ENCODE measurements at places on chromosomes 5 and 9.

- DNase-seq, result no peak
Measured at GRCh38 chr9:35840881-35841644, 12.0 kb downstream of the TMEM8B start.

GRCh38 chr5:112693301-112693700 is 44.4 kb upstream of the APC start:
- no peak for DNase-seq

GRCh38 chr9:92617951-92618510 is 51.9 kb downstream of the IPPK start:
- no peak for DNase-seq

GRCh38 chr9:114953959-114954358 is 23.6 kb upstream of the TNFSF8 start:
- DNase-seq, result no peak

DNA sequence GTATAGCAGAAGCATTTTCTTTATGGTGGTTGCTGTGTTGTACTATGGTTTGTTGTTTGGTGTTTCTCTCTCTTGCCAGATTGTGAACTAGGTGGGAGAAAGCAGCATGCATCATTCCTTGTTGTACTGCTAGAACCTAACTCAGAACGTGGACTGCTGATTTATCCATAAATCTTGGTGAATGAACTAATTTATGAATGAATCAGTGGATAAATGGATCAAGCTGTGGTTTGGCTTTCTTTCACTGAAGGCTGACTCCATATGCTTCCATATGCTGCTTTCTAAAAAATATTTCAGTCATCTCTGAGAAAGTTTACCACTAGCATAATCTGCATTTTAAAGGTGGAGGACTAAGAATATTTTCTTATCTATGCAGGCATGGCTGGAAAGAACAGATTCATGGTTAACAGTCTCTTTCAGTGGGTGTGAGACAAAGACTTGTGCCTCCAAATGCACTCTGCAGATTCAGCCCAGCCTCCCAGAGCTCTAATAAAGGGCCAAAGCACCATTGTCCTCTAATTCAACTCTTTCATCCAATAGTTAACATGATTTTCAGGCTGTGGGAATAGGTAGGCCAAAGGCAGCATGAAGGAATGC is 237.7 kb downstream of the SH3GL2 start:
- DNase-seq, result no peak

DNA sequence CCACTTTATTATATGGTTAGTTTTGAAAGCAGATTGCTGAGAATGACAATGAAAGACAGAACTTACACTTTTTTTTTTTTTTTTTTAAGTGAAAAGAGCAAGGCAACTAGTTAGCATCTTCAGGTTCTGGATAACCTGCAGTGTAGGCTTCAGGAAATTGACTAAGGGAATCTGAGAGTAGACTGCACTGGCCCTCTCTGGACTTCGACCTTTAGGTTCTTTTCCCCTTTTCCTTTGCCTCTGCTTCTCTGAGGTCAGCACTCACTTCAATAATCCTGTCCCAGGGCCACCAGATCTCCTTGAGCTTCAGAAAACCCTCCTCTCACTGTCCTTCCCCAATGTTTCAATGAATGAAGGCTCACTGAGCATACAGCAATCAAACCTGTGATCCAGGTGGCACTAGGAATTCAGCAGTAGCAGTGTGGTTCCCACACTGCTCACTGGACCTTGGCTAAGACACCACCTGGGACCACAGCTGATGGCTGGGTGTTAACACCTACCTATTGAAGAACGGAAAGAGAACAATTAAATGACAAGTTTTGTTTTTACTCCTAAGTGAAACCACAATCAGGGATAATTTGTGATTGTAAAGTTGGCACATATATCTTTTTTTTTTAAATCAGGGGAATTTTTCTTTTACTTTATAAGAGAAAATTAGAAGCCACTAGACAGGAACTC is 85.8 kb upstream of the IL6ST start:
- no peak for DNase-seq

DNA sequence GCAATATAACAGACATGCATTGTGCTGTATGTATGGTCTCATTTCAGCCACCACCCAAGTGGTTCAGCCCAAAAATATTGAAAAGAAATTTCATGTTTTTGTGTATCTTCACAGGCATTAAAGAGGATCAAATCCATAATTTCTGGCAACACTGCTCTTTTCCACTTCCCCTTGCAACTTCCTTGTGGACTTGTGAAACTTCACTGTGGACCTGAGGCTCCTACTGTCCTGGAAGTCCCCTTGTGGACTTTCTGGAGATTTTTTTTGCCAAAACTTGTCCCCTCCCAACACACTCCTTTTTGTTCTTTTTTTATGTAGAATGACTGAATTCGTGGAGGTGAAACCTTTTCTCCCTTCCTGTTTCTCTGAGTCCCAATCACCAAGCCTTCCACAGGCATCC is 14.3 kb downstream of the OTULINL start:
- no peak for DNase-seq

GRCh38 chr5:38645508-38645907 is 89.1 kb upstream of the LIFR start:
- DNase-seq, result no peak

GRCh38 chr5:165576678-165577275 is 2071.4 kb downstream of the MAT2B start:
- no peak for DNase-seq

DNA sequence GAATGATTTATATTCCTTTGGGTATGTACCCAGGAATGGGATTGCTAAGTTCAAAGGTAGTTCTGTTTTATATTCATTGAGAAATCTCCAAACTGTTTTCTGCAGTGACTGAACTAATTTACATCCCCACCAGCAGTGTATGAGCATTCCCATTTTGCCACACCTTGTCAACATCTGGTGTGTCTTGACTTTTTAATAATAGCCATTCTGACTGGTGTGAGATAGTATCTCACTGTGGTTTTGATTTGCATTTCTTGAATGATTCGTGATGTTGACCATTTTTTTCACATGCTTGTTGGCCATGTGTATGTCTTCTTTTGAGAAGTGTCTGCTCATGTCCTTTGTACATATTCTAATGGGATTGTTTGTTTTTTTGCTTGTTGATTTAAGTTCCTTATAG is 421.5 kb downstream of the KIAA0825 start:
- no peak for DNase-seq

DNA sequence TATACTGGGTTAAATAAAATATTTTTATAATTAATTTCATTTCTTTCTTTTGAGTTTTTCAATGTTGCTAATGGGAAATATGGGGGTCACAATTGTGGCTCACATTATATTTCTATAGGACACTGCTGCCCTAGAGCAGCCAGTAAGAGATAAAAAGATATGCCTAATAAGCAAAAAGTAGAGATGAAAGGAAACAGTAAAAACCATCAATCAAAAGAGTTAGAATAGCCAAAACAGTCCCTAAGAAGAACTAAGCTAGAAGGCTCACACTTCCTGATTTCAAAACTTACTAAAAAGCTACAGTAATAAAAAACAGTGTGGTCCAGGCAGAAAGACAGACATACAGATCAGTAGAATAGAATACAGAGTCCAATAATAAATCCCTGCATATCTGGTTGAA is 104.4 kb downstream of the FANCC start:
- no peak for DNase-seq

- DNase-seq, result no peak
Measured at GRCh38 chr5:62043289-62044280, 262.4 kb upstream of the KIF2A start.

DNA sequence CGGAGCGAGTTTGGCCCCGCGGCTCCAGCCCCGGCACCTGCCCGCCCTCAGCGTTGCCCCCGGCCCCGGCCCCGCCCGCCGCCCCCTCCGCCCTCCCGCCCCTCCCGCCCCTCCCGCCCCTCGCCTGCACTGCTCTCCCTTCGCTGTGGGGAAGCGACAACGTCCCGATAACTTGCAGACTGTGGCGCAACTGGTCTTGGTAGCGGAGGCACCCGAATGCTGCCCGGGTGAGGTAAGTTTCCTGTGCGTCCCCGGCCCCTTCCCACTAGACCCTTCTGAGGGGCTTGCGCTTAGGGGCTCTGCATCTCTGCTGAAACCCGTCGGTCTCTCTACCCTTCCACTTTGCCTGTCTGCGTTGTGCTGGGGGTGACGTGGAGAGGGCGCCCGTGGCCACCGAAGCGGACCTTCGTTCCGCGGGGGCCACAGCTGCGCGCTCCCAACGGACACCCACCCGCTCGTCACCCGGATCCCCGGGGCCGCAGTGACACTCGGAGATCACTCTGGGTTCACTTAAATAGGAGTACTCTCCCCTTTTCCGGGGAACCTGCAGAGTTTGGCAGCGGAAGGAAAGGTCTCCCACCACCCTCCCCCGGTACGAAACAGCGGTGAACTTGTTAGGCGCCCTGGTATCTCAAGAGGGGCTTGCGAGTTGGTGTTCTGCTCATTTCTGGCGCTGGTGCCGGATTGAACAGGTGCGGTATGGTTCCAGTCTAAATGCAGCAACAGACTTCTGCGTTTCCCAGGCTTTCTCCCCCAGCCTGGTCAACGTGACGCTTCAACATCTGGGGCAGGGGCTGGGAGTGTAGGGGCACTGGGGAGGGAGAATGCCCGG is 707 bp downstream of the PIP5K1B start:
- no peak for DNase-seq

- DNase-seq, result no peak
Measured at GRCh38 chr9:22469928-22470544, 23.4 kb downstream of the DMRTA1 start.

Data from CD8-positive, alpha-beta memory T cell (primary cell).